Dorsolateral prefrontal cortex (tissue), 122 donors: ENCODE measurements at places on chromosomes 3 and 15.

DNA sequence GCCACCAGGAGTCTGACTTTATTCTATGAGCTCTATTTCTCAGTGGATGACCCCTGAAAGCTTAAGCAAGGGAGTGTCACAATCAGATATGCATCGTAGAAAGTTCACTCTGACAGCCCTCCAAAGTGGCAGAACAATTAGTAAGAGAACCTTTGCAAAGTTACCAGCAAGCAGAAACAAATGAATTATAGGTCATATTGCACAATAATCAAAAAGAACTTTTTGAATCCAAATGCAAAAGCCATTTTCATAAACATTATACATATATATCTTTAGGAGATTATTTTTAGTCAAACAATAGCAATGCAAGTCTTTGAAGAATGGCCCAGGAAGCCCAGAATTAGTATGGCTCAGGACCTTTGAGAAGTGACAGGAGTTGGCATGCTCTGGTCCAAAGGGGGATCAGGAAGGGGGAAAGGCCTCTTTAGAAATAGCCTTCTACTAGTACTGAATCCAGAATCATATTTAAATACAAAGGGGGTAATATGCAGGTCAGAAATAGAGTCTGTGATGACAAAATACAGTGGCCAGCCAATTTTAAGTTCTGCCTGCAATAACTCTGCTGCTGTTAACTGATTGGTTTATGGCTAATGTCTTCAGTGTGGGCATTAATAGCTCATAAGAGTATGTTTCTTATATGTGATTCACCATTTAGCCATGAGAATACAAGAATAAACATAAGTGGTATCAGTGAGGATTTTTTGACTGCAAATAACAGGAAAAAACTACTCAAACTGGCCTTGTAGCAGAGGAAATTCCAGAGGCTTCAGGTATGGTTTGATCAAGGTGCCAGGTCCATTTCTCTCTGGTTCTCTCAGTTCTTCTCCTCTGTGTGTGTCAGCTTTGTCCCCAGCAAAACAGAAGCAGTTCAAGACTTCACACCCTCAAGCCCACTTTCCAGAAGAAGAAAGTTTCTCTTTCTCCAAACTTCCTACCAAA, 17.0 kb upstream of the ITGB5 start:
- no peak for DNase-seq

GRCh38 chr15:89034305-89034704, 54.0 kb upstream of the ABHD2 start:
- no peak for DNase-seq

GRCh38 chr3:44521721-44522120, 33.3 kb upstream of the ZKSCAN7 start:
- DNase-seq, result no peak

GRCh38 chr3:17730318-17730967, 12.0 kb downstream of the TBC1D5 start:
- peak; percentile 46 for DNase-seq

DNA sequence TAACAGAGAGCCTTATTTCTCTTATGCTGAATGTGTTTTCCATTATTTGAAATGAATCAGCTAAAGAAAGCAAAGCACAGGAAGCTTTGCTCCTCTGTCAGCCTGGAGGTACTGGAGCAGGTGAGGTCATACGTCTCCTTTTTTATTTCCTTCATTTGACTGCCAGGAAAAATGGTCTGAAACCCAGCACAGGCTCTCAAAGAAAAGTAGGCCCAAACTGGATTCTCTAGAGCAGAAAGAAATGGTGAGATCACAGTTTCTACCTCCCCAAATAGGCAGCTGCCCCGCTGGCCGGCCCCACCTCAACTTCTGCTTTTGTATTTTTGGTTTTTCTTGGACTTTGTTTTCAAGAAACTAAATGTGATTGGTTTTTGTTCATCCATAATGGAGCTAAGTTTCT, 95.1 kb downstream of the RPL39L start:
- DNase-seq, result no peak

- DNase-seq, result no peak
Observed at GRCh38 chr15:40092256-40092978, 16.3 kb downstream of the BMF start.

DNA sequence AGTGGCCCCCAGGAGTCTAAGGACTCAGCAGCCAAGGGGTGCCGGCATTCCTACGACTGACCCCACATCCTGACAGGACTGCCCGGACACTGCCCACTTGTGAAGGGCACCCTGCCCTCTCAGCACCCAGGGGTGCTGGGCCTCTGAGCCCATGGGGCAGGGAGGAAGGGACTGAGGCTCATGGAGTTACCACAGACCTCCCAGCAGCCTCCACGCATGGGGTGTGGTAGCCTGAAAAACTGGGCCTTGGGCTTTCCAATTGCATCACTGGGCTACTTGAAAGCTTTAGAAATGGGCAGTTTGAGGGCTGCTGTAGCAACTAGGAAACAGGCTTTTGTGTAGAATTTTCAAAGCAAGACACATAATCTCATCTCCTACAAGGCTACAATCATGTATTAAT, 13.2 kb downstream of the TKT start:
- no peak for DNase-seq

DNA sequence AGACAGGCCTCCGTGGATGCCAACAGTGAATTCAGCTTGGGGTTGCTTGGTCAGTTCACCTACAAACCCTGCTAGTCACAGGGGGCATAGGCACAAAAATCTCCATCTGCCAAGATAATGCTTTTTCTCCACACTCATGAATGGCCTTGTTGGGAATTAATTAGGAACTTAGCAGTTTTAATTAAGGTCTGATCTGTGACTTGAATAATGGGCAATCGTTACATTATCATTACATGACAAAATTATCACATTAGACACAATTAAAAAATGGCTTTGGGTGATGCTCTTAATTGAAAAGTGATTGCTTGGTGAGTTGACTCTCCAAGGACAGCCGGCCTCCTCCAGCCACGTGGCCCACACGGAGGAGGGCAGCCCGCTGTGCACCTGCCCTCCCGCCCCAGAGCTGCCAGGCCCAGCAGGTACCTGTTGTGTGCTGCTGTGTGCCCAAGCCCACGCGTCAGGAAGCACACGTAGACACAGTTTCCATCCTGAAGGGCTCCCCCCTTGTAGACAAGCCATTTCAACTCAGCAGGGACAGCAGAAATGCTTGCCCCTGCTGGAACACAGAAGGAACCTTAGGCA, 274.2 kb downstream of the OCA2 start:
- no peak for DNase-seq

DNA sequence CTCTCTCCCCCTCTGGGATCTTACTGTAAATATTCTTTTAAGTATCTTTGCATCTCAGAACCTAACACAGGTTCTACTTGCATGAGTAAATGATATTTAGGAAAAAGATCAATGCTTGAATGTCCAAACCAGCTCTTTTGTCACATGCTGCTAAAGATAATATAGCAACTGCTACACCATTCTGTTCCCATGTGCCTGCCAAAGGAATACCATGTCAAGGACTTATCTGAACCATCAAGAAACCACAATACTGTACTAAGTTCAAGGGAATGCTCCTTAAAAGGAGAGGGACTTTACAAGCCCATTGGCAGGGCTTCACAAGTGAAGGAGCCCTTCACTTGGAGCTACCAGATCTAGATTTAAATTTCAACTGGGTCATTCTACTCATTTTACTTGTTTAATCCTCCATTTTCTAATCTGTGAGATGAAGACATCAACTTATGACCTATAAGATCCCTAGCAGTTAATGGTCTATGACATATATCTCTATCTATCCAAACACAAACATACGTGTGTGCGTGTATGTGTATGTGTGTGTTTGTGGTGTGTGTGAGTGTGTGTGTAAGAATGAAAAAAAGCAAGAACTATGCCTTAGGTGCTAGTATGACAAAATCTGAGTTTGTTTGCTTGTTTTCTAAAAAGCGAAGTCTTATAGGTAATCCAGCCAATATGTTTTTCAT, 13.0 kb upstream of the SEC62 start:
- DNase-seq, result no peak

- no peak for DNase-seq
Observed at GRCh38 chr3:133937061-133937686, 41.5 kb upstream of the RAB6B start.

- DNase-seq, result no peak
Observed at GRCh38 chr3:48436477-48436787, 3.5 kb downstream of the CCDC51 start.

DNA sequence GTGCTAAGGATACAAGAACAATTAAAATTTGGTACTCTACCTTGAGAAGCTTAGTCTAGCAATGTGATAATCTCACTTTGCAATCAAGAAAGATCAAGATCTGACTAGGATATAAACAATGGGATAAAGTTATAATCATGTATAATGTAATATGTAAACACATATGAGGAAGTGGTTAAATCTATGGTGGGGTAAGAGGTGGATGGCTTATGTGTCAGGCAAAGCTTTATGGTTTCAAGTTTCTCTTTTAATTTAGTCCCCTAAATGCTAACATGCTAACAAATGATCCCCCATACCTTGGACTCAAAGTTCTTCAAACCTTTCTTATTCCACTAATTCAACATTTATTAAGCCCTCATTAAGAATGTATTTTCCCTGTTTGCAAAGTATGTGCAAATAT, 2.5 kb downstream of the RSL24D1 start:
- no peak for DNase-seq

DNA sequence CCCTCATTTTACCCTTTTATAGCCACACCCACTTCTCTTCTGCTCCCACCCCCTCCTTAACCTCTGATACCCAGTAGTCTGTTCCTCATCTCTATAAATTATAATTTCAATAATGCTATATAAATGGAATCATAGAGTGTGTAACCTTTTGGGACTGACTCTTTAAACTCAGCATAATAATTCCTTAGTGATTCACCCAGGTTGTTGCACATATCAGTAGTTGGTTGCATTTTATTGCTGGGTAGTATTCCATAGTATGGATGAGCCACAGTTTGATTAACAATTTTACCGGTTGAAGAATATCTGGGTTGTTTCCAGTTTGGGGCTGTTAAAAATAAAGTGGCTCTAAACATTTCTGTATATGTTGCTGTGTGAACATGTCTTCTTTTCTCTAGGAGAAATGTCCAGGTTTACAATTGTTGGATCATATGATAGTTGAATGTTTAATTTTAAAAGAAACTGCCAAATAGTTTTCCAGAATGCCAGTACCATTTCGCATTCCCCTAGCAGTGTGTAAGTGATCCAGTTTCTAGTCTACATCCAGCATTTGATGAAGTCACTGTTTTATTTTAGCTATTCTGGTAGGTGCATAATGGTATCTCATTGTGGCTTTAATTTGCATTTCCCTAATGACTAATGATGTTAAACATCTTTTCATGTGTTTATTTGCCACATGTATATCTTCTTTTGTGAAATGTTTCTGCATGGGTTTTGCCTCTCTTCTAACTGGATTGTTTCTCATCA, 68.5 kb downstream of the VPS8 start:
- DNase-seq, result no peak

GRCh38 chr3:24410860-24411259, 83.8 kb downstream of the THRB start:
- DNase-seq, result no peak

- DNase-seq, result no peak
Observed at GRCh38 chr15:79008659-79009058, 63.8 kb upstream of the CTSH start.

DNA sequence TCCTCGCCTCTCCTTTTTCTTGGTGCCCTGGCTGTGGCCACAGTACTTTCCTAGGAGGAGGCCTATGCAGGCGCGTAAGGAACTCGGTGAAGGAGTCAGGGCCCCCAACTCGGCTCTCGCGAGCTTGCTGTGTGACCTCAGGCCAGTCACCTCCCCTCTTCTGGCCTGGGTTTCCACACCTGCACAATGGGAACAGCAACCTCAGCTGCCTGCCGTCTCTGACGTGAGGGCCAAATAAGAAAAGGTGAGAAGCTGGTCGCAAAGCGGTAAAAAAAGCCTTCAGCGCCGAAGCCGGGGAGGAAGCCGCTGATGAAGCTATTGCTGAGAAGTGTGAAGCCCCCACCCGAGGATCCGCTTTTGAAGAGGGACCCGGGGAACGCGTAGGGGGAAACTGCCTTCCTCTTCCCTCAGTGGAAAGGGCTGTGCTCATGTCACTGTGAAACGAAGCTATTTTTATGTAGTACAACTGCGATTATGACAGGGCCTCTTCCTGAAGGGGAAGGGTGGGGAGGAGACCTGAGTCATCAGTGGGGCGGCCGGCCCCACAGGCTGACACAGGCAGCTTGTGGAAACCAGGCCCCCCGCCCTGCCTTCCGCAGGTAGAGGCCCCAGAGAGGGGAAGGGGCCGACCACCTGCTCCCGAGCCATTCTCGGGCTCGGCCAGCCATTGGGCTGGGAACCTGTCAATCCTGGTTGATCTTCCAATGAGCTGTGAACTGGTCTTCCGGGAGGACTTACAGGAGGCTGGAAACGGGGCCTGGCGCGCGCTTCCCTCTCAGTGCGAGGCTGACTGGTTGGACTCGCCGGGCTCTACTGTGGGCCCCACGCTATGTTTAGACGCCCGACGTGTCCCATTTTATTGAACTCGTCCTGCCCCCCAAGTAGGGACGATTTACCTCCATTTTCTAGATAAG, 18.0 kb upstream of the ANKDD1A start:
- peak; percentile 88 for DNase-seq

DNA sequence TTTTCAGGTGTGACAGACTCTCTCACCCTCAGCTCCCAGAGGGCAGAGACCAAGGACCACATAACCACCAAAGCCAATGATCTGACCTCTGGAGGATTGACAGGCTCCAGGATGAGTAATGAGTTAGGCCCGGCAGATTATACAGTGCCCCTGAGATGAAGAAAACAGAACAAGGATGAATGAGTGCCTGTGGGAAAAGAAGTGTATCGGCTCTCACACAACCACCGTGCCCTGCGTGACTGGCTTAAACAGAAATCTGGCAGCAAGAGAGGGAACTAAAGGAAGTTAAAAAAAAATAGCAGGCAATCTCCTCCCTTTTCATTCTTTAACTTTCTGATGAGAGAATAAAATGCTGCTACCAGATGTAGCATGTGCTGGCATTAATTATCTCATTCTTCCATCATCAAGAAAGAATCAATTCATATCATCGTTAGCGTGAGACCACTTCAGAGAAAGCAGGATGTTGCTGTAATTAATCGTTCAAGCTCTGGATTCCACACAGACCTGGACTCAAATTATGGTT, 227.5 kb upstream of the COL8A1 start:
- DNase-seq, result no peak

GRCh38 chr3:114838025-114838424, 309.1 kb downstream of the ZBTB20 start:
- DNase-seq, result no peak

DNA sequence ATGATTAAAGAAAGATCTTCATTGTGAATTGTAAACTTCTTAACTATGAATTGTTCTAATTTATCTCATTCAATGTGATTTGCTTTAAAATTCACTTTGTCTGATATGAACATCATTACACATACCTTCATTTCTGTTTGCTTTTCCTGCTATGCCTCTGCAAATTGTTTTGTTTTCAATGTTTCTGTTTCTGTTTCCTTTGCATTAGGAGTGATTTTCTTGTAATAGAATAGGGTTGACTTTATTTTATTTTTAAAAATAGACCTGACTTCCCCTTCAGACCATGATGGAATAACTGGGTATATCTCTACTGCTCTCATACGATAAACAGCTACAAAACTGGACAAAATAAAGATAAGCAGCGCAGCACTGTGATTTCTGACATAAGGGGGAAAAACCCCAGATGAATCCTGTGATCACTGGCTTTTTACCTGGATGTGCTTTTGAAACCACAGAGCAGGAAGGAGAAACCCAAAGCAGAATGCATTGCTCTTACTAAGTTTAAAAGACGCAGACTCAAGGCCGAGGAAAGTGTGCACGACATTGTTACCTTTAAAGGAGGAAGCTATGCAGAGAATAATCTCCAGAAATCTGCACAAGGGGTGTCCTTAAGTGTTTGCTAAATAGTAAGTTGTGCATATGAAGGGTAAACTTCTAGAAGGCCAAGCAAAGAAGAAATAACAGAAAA, 420.2 kb downstream of the TBC1D5 start:
- no peak for DNase-seq
